ENCODE measurements at places on chromosomes 11 and 22. TPM values are rescaled to one million over a fixed set of nuclear protein-coding genes. Genes with fewer than 3 reads are reported as not detected.
A peak's percentile ranks its signal among the peaks of the same experiment; 100 is the strongest.

DNA sequence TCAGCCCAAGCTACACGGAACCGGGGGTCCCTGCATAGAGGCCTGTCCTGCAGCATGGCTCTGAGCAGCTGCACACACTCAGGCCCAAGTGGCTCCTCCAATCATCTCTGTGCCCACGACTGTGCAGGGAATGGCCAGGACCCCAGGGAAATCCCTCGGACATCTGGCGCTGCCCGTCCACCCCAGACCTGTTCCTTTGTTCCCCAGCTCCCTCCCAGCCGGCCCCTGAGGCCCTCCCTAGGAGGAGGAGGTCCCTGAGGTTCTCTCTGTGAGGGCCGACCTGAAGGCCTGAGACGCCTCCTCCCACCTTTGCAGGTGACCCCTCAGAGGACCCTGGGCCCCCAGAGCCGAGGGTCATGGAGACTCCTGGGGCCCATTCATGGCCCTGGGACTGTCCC lies 1.1 kb downstream of the MLC1 start:
- no peak overlapping the region for H3K27ac ChIP-seq
- no peaks in the 10 kb centered on the region for H3K27me3 ChIP-seq
- no peak overlapping the region for H3K4me3 ChIP-seq
- no peak for DNase-seq
- no peaks in the 10 kb centered on the region for H3K36me3 ChIP-seq

- H3K27me3 ChIP-seq, result no peaks in the 10 kb centered on the region
- no peak for DNase-seq
Measured at GRCh38 chr11:721741-722345, 15.8 kb downstream of the EPS8L2 start.

- H3K27me3 ChIP-seq, result no peaks in the 10 kb centered on the region
- H3K27ac ChIP-seq, result no peak overlapping the region
- no peak overlapping the region for H3K4me3 ChIP-seq
- no peak for DNase-seq
Measured at GRCh38 chr11:30521297-30522071, 64.7 kb downstream of the MPPED2 start.

GRCh38 chr22:30894371-30894740 lies 74.2 kb downstream of the MORC2 start:
- H3K36me3 ChIP-seq, result no peaks in the 10 kb centered on the region
- DNase-seq, result no peak
- H3K27me3 ChIP-seq, result no peaks in the 10 kb centered on the region
- H3K4me3 ChIP-seq, result no peak overlapping the region
- no peak overlapping the region for H3K27ac ChIP-seq

DNA sequence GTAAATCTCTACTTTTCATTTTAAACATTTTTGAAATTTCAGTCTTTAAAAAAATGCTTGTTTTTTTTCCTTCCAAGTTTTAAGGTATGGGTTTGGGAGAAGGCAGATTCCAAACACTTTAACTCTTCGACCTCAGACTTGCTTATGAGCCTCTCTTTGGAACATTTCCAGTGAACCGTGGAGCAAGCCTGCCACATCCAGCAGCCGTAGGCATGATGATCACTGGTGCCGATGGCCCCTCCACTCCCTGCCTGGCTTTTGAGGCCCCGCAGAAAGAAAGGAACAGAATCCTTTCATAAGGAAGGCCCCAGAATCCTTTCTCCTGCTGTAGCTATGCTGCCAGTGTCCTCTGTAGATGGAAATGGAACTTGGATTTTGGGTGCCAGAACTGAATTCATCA lies 50.7 kb downstream of the BMAL1 start:
- no peak for DNase-seq
- H3K27ac ChIP-seq, result no peak overlapping the region
- no peaks in the 10 kb centered on the region for H3K27me3 ChIP-seq
- no peak overlapping the region for H3K4me3 ChIP-seq
- H3K36me3 ChIP-seq, result no peaks in the 10 kb centered on the region

DNA sequence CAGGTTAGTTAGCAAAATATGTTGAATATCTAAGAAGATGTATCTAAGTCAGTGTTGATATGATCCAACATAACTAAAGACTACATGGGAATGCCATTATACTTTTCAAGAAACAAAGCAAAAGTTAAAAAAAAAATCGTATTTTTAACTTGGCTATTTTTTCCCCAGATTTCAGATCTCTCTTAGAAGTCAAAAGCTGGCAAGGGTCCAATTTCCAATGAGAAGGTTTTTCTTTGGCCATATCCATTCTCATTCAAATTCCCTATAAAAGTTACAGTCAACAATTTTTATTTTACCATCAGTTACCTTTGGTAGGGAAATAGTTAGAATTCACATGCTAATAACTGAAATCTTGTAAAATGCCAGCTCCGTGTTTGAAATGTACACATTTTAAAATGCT lies 70.5 kb upstream of the FAT3 start:
- no peak overlapping the region for H3K4me3 ChIP-seq
- DNase-seq, result no peak
- H3K27me3 ChIP-seq, result no peaks in the 10 kb centered on the region
- H3K36me3 ChIP-seq, result no peaks in the 10 kb centered on the region
- H3K27ac ChIP-seq, result no peak overlapping the region

GRCh38 chr11:63840356-63841060 lies 1.6 kb downstream of the MARK2 start:
- H3K27me3 ChIP-seq, result no peaks in the 10 kb centered on the region
- peak overlapping the region; percentile 94 for H3K27ac ChIP-seq
- H3K4me3 ChIP-seq, result peak overlapping the region; percentile 79

- no peaks in the 10 kb centered on the region for H3K36me3 ChIP-seq
- no peaks in the 10 kb centered on the region for H3K4me1 ChIP-seq
- DNase-seq, result no peak
- no peaks in the 10 kb centered on the region for H3K27me3 ChIP-seq
Measured at GRCh38 chr11:69406060-69406459, 75.4 kb upstream of the LINC01488 start.

The SHANK3 gene
- total RNA-seq, result 8.6 TPM

DNA sequence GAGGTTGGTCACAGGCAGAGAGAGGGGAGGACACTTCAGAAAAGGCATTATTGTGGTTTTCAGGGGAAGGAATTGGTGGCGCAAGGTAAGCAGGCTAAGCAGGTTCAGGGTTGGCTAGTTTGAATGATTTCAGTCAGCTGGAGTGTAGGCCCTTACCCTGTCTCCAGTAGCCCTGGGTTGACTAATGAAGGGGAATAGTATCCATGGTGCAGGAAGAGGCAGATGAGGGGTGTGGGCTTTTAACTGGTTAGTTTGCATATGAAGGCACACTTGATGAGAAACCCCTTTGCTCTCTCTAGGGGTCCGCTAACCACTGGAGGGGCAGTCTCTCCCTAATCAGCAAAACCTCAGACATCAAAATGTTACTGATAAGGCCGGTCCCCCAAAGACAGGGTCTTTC lies 249.7 kb downstream of the AASDHPPT start:
- DNase-seq, result no peak
- H3K27me3 ChIP-seq, result no peaks in the 10 kb centered on the region
- H3K27ac ChIP-seq, result no peak overlapping the region
- no peak overlapping the region for H3K4me3 ChIP-seq
- no peaks in the 10 kb centered on the region for H3K4me1 ChIP-seq

DNA sequence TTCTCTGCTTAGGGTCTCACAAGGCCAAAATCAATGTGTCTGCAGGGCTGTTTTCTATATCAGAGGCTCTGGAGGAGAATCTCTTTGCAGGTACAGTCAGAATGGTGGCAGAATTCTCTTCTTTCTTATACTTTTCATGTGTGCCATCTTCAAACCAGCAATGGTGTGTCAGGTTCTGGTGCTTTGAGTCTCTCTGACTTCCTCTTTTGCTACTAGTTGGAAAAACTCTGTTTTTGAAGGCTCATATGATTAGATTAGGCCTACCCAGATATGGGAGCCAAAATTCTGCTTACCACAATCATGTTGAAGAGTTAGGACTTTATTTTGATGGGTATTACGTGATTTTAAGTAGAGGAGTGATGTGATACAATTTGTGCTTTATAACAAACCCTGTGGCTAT lies 18.8 kb upstream of the TECTA start:
- H3K36me3 ChIP-seq, result no peaks in the 10 kb centered on the region
- H3K27me3 ChIP-seq, result no peaks in the 10 kb centered on the region
- no peak overlapping the region for H3K27ac ChIP-seq
- no peak for DNase-seq
- H3K4me3 ChIP-seq, result no peak overlapping the region

The TEX54 gene
- total RNA-seq, result not detected

GRCh38 chr11:11401960-11402535 lies 49.0 kb upstream of the CSNK2A3 start:
- H3K4me1 ChIP-seq, result peaks cover 1% of the 10 kb centered on the region
- no peak for DNase-seq
- H3K36me3 ChIP-seq, result no peaks in the 10 kb centered on the region
- no peak overlapping the region for H3K27ac ChIP-seq

The HTR3A gene
- total RNA-seq, result not detected

The JAML gene
- 1.2 TPM for total RNA-seq

The ST14 gene
- 1.7 TPM for total RNA-seq

The AQP11 gene
- 1.9 TPM for total RNA-seq

DNA sequence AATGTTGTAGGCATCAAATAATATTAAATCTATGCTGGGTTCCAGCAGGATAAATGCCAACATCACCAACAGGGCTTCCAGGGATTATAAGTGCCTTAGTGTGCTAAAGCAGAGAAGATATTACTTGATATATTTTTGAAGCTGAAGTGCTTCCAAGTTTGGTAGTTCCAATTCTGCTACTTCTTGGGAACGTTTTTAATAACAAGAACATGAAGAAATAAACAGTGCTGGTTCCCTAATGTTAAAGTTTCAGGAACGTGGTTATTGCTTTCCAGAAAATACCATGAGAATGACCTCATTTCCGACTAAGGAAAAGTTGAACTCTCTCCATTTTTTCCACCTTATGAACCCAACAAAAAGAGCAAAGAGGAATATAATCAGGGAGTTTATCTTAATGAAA lies 4.6 kb upstream of the RNF185 start:
- no peak overlapping the region for H3K4me3 ChIP-seq
- H3K36me3 ChIP-seq, result no peaks in the 10 kb centered on the region
- DNase-seq, result no peak
- peaks cover 6% of the 10 kb centered on the region for H3K4me1 ChIP-seq
- no peaks in the 10 kb centered on the region for H3K27me3 ChIP-seq

DNA sequence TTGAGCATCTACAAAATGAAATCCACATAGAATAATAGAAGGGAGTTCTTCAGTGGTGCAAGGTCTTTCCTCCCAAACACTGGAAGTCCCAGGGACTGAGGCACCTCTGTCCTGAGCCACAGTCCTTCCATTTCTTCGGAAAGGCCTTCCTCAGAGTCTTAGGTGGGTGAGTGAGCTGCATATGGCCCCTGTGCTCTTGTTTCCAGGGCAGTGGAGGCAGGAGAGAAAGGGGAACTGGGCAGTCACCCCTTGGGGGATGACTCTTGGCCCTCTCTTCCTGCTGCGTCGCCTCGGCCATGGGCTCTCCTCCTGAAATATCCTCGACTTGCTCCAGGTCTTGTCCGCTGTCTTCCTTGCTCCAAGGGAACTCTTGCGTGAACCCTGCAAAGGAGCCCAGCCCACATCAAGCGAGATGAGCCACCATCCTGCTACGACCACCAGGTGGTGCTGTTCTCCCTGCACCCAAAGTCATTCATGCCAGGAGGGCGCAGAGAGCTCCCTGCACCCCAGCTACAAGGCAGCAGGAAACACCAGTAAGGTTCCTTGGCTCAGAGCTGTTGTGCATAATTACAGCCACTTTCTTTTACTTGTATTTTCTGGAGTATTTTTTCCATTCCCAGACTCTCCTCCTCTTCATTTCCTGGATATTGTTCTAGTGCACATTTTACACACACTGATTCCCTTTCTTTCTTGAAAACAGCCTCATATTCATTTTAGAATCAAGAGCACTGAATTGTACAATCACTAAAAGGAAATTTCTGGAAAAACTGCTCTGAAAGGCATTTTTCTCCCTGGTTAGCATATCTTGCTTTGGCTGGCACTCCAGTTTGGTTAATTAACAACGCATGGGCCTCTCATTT lies 397.8 kb downstream of the OPCML start:
- no peaks in the 10 kb centered on the region for H3K4me1 ChIP-seq
- H3K36me3 ChIP-seq, result no peaks in the 10 kb centered on the region
- no peak overlapping the region for H3K4me3 ChIP-seq
- H3K27me3 ChIP-seq, result no peaks in the 10 kb centered on the region

- H3K27me3 ChIP-seq, result no peaks in the 10 kb centered on the region
- H3K4me1 ChIP-seq, result no peaks in the 10 kb centered on the region
- DNase-seq, result no peak
- H3K36me3 ChIP-seq, result no peaks in the 10 kb centered on the region
- no peak overlapping the region for H3K4me3 ChIP-seq
Measured at GRCh38 chr11:57055744-57056143, 67.0 kb downstream of the OR5AK2 start.

GRCh38 chr22:37269936-37270678 lies 12.2 kb upstream of the CYTH4 start:
- no peak overlapping the region for H3K27ac ChIP-seq
- H3K4me3 ChIP-seq, result no peak overlapping the region
- no peaks in the 10 kb centered on the region for H3K36me3 ChIP-seq
- no peaks in the 10 kb centered on the region for H3K4me1 ChIP-seq

DNA sequence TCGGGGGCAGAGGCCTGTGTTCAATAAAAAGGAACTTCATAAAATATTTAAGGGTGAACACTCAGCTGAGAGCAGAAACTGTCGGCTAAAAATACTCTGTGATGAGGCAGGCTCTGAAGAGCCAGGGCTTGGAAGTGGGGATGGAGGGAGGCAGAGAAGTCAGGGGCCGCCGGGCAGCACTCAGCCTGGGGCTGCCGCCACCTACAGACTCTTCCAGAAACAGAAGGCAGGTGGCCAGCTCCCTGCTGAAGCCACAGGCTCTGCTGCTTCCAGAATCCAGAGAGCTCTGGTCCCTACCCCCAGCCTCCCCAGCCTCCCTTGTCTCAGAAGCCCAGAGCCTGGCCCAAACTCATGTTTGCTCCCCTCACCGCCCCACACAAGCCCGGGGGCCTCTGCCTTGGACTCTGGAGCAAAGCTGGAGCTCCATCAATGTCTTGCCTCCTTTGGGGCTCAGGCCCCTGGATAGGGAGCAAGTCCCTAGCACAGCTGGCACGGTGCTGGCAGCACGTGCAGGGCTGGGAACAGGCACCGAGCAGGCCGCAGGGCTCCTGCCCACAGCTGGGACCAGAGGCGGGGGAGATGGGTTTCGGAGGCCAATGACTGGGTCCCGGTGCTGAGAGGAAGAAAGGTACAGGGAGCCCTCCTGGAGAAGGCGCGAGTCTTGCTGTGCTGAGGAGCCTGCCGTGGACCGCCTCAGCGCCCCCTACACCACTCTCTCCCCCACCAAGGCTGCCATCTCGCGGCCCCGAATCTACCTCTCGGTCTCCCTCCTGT lies 8.2 kb downstream of the LRFN4 start:
- no peaks in the 10 kb centered on the region for H3K4me1 ChIP-seq
- H3K27me3 ChIP-seq, result no peaks in the 10 kb centered on the region
- H3K27ac ChIP-seq, result no peak overlapping the region
- H3K4me3 ChIP-seq, result no peak overlapping the region
- H3K36me3 ChIP-seq, result no peaks in the 10 kb centered on the region

The TMPRSS4 gene
- total RNA-seq, result 5.5 TPM

- no peaks in the 10 kb centered on the region for H3K27me3 ChIP-seq
- H3K4me3 ChIP-seq, result no peak overlapping the region
- H3K27ac ChIP-seq, result peak overlapping the region; percentile 94
- H3K4me1 ChIP-seq, result peaks cover 27% of the 10 kb centered on the region
- no peaks in the 10 kb centered on the region for H3K36me3 ChIP-seq
- DNase-seq, result no peak
Measured at GRCh38 chr11:73330569-73331093, 22.6 kb downstream of the ARHGEF17 start.

The OR5A1 gene
- not detected for total RNA-seq

- no peaks in the 10 kb centered on the region for H3K4me1 ChIP-seq
- DNase-seq, result no peak
- no peak overlapping the region for H3K27ac ChIP-seq
- no peaks in the 10 kb centered on the region for H3K36me3 ChIP-seq
- no peak overlapping the region for H3K4me3 ChIP-seq
Measured at GRCh38 chr11:95692526-95693260, 96.9 kb downstream of the FAM76B start.

The THY1 gene
- total RNA-seq, result 88.9 TPM

The GPHA2 gene
- not detected for total RNA-seq

All from uterus (tissue), 4 donors.